ENCODE measurements at places on chromosomes 6 and 20.
A peak's percentile ranks its signal among the peaks of the same experiment; 100 is the strongest.

GRCh38 chr20:62120990-62121775, 1.1 kb upstream of the LSM14B start:
- no peak for DNase-seq

DNA sequence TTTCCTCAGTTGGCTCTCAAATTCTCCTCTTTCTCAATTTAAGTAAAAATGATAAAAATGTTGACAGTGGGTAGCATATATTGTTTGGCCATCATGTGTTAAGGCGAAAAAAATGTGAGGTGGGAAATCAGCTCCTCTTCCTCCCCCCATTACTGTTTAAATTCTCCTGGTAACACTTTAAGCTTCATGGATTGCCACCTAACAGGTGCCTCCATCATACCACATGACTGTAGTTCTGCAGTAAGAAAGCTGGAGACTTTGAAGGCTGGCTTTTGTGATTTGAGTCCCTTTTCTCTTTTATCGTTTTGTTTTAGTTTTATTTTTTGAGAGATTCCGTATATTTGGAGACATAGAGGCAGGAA, 1.2 kb downstream of the ZFAND3 start:
- no peak for DNase-seq

GRCh38 chr20:8315639-8316573, 183.8 kb downstream of the PLCB1 start:
- no peak for DNase-seq

- DNase-seq = no peak
Measured at GRCh38 chr20:41057999-41058673, 29.5 kb downstream of the TOP1 start.

DNA sequence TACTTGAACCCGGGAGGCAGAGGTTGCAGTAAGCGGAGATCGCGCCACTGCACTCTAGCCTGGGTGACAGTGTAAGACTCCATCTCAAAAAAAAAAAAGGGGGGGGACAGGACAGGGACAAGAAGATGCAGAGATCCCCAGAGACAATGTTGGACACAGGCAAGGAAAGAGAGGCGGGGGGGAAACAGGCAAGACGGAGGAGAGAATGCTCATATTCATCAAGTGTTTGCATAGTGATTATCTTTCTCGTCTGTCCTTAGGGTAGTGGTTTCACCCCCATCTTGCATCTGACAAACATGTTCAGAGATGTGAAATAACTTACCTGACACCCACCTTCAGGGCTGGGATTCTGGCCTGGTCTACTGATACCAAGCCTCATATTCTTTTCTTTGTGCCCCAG, 29.0 kb downstream of the CHMP4B start:
- DNase-seq = no peak

DNA sequence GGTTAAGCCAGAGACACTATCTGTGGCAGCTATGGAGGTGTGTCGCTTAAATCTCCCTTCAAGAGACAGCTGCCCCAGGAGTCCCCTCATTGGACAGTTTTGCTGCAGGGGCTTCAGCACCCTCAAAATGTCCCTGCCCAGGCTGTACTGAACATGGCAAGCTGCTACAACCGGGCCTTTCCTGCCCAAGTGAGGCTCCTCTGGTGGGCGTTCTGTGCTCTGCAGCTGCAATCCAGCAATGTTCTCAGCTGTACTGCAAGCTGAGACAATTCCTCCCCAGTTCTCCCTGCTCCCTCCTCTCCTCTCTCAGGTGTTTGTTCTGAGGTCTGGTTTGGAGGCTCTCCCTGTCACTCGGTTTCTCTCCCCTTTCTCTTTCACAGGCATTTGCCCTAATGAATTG, 190.8 kb upstream of the LAMP5 start:
- DNase-seq = no peak

GRCh38 chr6:73964241-73964854, 268.3 kb downstream of the CD109 start:
- no peak for DNase-seq

DNA sequence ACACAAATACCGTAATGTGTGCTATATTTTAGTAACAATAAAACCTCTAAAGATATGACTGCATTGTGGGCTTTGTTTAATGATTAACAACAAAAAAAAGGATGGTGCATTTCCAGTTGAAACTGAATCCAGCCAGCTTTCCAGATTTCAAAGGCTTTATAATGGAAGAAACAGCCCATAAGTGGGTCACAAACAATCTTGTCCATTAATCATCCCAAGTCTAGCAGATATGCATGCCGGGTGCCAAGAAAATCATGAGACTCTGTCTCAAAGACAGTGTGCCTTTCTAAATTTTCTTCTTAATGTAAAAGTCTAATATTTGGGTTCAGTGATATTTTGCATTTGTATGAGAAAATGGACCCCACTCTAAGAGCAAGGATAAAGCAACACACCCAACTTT, 20.6 kb upstream of the LAMP5 start:
- no peak for DNase-seq

DNA sequence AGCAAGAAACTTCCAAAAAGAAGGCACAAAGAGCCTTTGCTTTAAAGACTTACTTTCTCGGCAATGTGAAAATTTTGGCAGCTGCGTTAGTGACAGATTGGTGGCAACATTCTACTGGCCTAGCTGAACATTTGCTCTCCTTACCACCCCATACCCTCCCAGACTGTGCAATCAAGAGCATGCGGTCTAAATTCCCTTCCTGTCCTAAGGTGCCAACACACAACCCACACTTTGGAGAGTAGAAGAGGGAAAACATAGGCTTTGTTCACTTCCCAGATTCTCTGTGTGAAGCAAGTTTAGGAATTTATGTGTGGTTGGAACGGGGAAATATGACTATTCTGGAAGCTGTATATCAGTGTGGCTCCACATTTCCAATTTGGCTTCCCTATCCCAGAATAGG, 29.8 kb upstream of the NEDD9 start:
- DNase-seq = no peak

DNA sequence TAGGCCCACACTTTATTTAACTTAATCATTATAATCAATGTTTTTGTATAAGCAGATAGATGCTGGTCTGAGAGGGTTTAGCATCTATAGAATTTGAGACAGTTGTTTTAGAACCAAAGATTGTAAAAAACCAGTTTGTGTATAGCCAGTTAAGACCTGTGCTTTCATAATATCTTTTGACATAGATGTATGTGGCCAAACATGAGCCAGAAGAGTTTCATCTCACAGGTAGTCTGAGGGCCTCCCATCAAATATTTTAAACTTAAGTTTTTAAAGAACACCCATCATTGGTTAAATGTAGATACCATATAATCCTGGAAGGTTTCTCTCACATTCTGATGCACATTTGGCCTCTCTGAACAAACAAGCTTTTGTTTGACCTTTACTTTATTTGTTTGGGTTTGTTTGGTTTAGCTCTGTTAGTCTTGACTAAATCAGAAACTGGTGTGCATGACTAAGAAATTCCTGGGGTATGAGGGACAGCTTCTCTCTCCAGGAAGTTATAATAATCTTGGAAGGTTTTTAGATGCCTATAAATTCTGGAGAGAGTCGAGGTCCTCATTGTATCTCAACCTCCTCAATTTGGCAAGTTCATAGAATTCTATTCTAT, 58.0 kb upstream of the TMEM200A start:
- no peak for DNase-seq

GRCh38 chr6:4973982-4974745, 29.7 kb downstream of the RPP40 start:
- no peak for DNase-seq

- DNase-seq = no peak
Measured at GRCh38 chr20:46285072-46285471, 23.2 kb downstream of the CDH22 start.

GRCh38 chr6:23841116-23841515, 284.9 kb upstream of the NRSN1 start:
- no peak for DNase-seq

DNA sequence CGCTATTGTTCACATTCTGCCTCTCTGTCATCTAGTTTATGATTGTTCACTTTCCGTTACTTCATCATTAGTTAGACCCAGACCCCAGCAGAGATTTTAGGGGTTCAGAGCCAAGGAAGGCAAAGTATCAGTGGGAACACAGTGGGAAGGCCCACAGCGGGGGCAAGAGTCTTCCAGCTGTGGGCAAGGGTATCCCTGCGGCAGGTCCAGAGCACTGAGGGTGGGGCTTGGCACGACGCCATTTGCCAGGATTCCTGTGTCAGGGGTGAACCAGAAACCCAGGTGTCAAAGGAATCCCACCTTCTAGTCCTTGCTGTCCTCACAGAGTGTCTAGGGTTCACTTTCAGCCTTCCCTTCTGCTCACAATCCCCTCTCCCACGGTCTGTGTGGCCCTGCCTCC, 13.3 kb downstream of the RAET1E start:
- DNase-seq = no peak

GRCh38 chr6:147467886-147468285, 40.6 kb upstream of the SAMD5 start:
- no peak for DNase-seq

DNA sequence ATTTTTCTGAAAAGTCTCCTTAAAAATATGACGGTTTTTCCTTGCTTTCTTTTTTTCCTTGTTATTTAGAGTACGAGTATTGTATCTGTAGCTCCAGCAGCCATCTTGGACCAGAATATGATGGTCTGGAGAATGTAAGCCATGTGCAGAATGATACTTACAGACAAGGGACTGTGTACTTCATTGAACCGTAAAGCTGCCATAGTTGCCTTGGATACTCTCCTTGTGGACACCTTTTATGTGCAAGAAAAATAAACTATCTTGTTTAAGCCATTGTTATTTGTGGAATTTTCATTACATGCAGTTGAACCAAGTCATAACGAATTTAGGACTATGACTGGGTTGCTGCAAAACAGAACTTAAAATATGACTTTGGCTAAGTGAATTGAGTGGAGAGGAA, 485.8 kb upstream of the CITED2 start:
- DNase-seq = no peak

GRCh38 chr20:58694241-58695083, 1.9 kb downstream of the NPEPL1 start:
- DNase-seq = no peak

- no peak for DNase-seq
Measured at GRCh38 chr20:41050361-41051008, 21.9 kb downstream of the TOP1 start.

DNA sequence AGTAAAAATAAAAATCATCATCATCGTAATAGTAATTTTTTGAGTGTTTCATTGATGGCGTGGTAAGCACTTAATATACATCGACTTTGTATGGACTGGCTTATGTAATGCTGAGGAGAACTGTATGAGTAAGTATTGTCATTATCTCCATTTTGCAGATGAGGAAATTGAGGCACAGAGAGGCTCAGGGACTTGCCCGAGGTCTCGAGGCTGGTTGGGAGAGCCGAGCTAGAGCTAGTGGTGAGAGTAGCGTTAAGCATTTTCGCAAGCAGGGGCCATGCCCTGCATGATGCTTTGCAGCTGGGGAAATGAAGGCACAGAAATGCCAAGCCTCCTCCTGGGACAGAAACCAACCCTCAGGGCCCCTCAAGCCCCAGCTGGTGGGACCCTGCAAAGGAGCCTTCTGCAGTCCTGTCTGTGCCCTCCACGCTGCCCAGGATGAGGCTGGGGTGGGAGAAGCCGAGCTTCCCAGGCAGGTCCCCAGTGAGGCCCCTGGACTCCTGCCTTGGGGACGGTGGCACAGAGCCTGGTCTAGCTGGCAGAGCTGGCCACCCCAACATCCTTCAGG, 31.1 kb upstream of the STX16 start:
- no peak for DNase-seq

DNA sequence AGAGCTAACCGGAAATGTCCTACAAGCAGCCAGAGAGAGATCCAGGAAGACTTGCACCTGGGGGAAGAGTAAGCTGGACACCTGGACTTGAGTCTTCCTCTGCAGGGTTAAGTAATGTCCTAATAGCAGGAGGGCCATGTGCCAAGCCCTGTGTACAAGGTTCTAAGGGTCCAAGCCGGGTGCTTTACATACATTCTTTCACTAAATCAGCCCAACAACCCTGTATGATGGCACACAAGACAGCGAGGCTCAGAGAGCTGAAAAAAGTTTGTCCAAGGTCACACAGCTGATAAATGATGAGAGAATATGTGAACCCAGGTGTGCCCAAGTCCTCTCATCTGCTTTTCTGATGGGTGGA, 215.1 kb upstream of the CDYL start:
- no peak for DNase-seq

DNA sequence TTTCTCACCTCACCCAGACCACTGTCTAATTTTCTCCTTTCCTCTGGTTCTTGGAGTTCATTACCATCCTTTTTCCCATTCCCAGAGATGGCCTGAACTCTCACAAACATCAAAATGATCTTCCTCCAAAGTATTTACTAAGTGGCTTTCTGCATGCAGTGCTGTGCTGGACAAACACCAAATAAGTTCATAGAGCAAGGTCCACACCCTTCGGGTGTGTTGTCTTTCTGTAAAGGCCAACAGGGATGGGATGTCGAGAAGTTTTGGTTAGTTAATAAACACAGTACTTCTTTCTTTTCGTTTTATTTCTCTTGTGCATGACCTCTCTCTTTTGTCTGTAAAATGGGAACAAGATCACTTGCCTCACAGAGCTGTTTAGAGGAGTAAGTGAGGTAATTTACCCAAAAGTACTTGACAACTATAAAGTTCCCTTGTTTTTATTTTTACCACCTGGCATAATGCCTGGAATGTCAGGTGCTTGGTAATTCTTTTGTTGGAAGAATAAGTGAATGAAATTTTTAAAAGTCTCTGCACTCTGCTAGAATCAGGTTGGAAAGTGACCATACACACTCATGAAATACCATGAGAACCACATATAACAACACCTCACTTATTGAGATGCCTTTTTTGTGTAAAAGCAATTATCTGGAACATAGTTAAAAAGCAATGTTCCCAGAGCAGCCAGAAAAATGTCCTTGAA, 22.8 kb upstream of the CCN6 start:
- DNase-seq = no peak

- no peak for DNase-seq
Measured at GRCh38 chr6:46517202-46517601, 26.0 kb upstream of the RCAN2 start.

GRCh38 chr6:47780510-47781356, 1.1 kb upstream of the OPN5 start:
- DNase-seq = peak; percentile 26

- DNase-seq = no peak
Measured at GRCh38 chr20:22838001-22838400, 197.1 kb upstream of the SSTR4 start.

- DNase-seq = no peak
Measured at GRCh38 chr6:121912905-121913304, 477.5 kb downstream of the GJA1 start.

- no peak for DNase-seq
Measured at GRCh38 chr20:56487216-56487615, 18.8 kb downstream of the RTF2 start.

GRCh38 chr20:796921-797320, 28.6 kb upstream of the SLC52A3 start:
- no peak for DNase-seq

GRCh38 chr20:7806831-7807230, 133.4 kb downstream of the HAO1 start:
- DNase-seq = no peak

DNA sequence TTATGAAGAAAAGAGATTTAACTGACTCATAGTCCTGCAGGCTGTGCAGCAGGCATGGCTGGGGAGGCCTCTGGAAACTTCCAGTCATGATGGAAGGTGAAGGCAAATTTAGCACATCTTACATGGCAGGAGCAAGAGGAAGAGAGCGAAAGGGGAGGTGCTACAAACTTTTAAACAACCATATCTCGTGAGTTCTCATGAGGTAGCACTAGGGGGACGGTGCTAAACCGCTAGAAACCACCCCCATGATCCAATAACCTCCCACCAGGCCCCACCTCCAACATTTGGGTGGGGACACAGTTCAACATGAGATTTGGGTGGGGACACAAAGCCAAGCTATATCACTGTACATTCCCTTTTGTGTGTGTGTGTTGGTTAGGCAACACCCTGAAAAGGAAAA, 209.9 kb downstream of the TMEM242 start:
- no peak for DNase-seq
